Hindlimb muscle (tissue), 1 donor: ENCODE measurements at places on chromosomes 1 and 21. TPM values are rescaled to one million over a fixed set of nuclear protein-coding genes. Genes with fewer than 3 reads are reported as not detected.

The FAM163A gene
- polyA plus RNA-seq = 0.31 TPM

The HMCN1 gene
- 3.9 TPM for polyA plus RNA-seq

DNA sequence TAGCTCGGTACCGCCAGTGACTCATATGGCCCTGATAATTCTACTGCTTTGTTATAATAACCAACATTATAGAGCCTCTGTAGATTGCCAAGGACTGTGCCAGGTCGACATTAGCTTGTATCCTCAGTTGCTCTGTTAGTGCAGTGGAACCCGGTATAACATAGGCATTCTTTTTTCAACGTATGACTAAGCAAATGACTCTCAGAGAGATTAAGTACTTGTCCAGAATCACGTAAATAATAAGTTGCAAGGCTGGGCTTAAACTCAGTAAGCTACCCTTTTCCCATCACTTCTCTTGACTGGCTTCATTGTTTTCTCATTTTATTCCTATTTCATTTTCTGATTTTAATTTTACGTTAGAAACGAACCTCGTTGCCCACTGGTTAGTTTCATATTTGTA, 85.1 kb downstream of the UBE4B start:
- no peak for DNase-seq

DNA sequence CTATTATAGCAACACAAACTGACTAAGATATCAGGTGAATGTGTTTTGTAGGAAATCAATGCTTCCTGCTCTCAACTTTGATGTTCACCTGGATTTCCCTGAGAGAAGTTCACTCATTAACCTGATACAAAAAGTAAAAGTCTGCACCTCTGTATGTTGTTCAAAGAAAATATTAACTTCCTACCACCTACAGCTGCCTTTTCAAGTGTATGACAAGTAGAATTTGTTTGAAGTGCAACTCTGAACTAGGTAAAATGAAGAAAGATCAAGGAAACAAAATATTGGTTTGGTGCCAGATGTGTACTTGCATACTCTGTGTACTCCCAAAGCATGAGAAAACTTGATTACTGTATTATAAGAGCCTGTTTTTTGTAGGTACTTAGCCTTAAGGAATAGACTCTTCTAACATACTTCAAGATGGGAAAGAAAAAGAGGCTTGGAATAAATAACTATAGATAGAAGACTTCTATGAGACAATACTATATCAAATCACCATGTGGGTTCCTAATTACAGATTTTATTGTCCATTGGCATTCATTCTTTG, 193.4 kb downstream of the APP start:
- no peak for DNase-seq

- DNase-seq = no peak
Measured at GRCh38 chr1:91026320-91026719, 4.5 kb upstream of the ZNF644 start.

- no peak for DNase-seq
Measured at GRCh38 chr1:41878911-41879310, 39.8 kb downstream of the HIVEP3 start.

GRCh38 chr1:102595106-102595505, 513.2 kb downstream of the COL11A1 start:
- no peak for DNase-seq
